Frontal cortex (tissue), 4 donors: ENCODE measurements at places on chromosomes 6 and 20.

DNA sequence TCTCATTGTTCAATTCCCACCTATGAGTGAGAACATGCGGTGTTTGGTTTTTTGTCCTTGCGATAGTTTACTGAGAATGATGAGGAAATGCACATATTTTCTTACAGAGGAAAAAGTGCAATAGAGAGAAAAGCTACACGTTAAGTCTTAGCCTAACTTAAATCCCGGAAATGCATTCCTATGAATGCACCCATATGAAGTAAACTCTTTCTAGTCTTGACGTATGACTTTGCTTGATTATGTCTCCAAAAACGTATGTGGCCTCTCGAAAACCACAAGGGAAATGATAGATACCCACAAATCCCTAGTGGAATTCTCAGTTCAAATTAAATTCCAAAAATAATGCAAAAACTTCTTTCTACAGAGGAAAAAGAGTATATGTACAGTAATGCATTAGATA is 90.7 kb upstream of the SASH1 start:
- DNase-seq = no peak

- no peak for DNase-seq
These were observed 36.5 kb downstream of the ENPP1 start for GRCh38 chr6:131844243-131844841.

DNA sequence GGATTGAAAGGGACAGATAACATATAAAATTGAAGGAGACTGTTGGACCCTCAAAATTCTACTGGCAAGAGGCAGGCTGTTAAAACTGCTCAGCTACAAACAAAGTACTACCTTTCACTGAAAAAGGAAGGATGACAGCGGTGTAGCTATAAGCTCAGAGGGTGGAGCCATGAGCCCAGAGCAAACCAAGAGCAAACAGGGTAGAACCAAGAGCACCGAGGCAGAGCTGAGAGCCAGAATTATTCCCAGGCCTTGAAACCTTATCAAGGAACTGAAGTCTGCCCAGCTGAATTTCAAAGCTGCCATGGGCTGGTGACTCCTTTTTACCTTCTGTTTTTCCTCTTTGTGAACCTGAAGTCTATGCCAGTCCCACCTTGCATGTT is 74.7 kb upstream of the SLC4A11 start:
- DNase-seq = no peak

DNA sequence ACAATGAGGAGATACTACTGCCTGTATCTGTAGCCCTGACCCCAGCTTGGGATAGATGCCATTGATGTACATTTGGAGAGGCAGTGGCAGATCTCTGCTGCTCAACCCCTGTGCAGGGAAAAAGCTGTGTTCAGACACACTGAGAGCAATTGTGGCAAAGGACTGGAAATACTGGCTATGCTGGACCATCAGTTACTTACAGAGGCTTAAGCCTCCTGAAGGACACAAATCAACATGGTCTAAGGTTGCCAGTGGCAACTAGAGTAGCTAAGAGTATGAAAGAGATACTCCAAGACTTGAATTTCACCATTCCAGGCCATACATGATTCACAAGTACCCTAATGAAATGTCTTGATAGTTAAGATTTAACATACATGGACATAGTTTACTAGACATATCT is 32.4 kb upstream of the ENPP4 start:
- no peak for DNase-seq

DNA sequence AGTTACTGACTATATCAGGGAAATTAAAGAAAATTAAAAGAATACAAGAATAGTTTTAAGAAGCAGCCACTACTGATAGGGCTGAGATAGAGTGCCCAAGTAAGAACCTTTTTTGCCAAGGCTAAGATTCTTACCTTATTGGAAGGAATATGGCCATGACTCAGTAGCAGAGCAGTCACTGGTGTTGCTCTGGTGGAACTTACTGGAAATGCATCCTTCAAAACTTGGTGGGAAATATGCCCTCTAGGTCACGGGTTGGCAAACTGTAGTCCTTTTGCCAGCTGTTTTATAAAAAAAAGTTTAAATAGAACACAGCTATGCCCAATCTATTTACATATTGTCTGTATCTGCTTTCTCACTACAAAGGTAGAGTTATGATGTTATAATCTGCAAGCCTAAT is 6.0 kb downstream of the HSF2 start:
- no peak for DNase-seq

- DNase-seq = no peak
These were observed 1.3 kb downstream of the RIPOR3 start for GRCh38 chr20:50689864-50690649.

GRCh38 chr20:3436864-3437574 is 29.6 kb upstream of the DNAAF9 start:
- no peak for DNase-seq

DNA sequence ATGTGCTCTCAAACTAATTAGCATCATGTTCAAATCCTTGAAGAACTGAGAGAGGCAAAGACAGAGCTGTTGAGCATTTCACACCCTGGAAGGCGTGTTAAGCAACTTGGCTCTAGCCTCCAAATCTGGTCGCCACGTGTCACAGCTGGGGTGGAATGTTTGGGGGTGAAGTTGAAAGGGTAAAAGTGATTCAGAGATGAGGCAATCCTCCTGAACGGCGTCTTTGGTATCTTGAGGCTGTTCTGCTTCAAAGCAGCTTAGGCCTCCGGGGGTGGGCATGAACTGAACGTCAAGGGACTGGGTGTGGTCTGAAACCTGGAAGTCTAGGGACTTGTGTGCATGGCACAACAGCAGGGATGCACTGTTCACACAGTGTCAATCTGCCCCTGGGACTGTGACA is 62.3 kb downstream of the TRAM2 start:
- no peak for DNase-seq

DNA sequence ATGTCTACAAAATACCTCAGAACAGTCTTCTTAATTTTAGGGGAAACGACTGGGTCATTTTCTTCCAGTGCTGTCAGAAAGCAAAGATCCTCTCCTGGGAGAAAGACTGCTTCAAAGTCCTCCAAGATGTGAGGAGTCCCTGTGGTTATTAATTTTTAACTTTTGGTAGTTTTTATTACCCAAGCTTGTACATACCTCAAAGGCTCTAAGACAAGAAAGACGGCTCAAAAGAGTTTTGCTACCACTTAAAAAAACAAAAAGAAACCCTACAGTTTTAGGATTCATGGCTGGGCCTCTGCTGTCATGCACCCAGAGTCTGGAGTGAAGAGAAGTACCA is 56.1 kb upstream of the APCDD1L start:
- DNase-seq = no peak

GRCh38 chr6:40342723-40343122 is 244.4 kb downstream of the LRFN2 start:
- no peak for DNase-seq

- no peak for DNase-seq
These were observed 87.4 kb upstream of the BHLHE23 start for GRCh38 chr20:63093966-63094766.

DNA sequence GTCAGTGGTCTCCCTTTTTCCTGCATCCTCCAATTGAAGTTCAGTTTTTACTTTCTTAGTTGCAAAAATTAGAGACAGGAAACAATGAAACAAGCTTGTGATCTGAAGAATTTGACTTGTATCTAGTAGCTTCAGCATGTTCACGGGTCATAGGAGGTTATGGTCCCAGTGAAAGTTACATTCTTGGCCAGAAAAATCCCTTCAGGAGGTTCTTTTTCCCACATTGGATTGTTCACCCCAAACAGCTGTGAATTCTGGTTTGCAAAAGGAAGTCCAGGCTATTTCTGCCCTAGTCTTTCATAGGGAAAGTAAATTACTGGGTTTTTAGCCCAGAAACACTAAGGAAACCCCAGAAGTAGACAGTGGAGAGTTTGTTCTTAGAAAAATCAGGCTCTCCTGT is 8.1 kb downstream of the ANKS1A start:
- no peak for DNase-seq

DNA sequence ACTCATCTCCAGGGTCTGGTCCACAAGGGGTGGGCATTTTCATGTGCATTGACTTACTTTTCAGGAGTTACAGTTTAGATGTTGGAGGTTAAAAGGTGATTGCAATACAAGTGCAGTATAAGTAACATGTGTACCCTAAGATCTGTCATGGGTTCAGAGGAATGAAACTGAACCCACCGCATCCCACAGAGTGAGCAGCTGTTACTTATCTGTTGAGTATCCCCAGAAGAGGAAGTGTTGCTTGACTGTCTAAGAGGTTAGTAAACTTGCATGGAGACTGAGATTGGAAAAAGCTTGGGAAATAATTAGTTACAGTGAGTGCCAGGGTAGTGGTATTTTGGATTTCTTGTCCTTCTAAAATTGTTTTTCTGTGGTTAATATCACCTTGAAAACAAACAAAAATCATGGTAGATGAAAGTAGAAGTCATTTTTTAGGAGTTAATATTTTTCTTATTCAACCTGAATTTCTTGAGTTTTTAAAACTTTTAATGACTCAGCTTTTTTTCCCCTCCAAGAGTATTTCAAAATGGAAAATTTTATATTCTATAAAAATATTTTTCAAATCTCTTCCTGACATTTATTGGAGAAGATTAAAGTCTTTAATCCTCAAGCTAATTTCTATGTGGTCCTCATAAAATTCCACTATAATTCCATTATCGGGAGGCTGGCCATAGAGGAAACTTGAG is 306.1 kb downstream of the ZNF217 start:
- no peak for DNase-seq

DNA sequence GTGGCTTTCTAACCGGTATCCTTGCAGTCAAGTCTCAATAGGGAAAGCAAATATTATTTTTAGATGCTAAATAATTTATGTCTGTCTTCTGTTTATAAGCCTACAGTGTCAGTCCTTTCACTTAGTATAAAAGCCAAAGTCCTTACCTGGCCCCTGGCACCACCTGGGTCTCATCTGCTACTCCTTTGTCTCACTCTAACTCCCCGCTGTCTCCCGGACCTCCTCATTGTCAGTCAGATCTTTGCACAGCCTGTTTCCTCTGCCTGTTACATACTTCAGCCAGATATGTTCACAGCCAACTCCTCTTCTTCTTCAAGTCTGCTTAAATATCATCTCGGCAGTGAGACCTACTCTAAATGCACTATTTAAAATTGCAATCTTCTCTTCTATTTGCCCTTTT is 84.2 kb downstream of the THEMIS start:
- no peak for DNase-seq

DNA sequence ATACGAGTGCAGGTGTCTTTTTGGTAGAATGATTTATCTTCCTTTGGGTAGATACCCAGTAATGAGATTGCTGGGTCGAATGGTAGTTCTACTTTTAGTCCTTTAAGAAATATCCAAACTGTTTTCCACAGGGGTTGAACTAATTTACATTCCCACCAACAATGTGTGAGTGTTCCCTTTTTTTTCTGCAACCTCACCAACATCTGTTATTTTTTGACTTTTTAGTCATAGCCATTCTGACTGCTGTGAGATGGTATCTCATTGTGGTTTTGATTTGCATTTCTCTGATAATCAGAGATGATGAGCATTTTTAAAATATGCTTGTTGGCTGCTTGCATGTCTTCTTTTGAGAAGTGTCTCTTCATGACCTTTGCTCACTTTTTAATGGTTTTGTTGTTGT is 1.9 kb upstream of the ZNF831 start:
- DNase-seq = no peak

DNA sequence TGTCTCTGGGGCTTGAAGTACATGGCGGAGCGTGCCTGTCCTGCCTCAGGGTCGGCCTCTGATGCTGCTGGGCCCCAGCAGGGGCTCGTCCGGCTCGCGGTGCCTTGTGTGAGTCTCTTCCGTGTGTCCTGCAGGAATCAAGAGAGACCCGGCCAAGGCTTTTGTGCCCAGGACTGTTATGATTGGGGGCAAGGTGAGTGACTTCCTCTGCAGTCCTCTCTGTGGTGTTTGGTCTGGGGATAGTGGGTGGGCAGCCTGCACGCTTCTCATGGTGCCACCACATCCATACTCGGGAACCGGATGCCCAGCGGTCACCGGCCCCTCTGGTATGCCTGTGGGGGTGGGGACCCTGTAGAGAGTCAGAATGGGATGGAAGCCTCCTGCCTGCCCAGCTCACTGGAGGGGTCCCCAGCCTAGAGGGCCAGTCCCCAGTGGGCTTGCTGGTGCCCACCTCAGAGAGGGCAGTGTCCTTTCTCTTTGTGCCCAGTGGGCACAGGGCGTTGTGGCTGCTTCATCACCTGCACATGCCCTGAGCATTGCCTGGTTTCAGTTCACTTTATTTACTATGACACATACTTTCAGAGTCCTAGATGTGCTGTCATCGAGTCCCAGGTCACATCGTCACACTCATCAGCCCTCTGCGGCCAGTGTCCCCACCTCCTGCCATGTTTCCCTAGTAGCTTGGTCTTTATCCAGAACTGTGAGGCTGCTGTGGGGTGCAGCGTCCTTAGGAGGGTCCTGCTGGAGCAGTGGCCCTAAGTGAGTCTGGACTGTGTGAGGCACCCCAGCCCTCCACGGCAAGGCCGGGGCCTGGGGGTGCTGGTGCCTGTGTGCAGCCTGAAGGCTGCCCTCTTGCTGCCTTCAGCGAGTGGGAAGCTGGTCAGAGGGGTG is 40.7 kb downstream of the PYGB start:
- no peak for DNase-seq

DNA sequence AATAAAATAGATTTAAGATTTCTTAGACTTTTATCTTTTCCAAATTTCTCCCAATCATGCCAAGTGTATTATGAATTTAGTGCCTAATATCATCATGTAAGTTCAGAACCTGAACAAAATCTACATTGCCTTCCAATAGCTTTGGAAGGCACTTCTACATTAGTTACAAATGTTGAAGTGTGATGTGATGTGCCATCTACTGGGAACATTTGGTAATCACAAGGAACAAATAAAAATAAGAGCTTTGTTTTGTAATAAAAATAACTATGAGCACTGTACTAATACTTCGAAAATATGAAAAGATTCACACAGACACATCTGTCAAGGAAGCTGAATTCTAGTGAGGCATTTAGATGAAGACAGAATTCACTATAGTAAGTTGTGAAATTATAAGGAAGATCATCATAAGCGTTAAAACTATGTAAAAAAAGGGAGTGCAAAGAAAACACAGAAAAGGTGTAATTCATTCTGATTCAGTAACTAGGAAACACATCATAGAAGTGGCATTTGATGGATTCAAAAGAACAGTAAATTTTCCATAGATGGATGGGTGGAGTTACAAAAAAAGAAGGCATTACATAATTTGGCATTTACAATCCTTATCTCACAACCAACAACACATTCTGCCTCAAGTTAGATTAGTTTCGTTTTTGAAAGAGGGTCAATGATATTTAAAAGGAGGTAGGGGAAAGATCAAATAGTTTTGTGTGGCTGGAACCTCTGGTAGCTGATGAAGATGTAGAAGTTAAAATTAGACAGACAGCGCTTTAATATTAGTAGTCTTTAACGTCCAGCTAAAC is 161.0 kb downstream of the ASCC3 start:
- DNase-seq = no peak

DNA sequence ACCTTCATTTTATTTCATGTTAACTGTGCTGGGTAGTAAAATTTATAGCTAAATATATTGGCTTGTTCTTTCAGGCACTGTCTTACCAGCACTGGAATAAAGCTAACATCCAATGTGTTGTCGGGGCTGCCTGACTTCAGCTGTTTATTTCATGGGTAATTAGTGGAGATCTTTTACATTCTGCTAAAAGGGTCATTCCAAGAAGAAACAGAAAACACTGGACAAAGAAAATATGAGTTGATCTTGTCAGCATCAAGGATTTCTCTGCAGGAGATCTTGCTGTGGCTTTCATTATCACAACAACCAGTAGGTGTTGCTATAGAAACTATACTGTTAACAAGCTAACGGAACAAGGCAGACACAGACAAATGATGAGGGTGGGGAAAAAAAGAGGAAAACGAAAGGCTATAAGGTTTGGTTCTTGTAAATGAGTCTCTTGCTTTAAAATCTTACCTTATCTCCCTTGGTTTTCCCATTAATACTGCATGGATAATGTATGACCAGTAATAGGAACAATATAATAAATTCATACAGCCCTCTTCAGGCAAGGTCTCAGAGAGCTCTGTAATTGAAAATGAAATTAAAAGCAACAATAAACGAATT is 206.8 kb downstream of the SIM1 start:
- no peak for DNase-seq

- no peak for DNase-seq
These were observed 108.8 kb downstream of the PREX1 start for GRCh38 chr20:48718786-48719578.
